GM23338 (cell line): ENCODE measurements at places on chromosomes 3 and 15. TPM values are rescaled to one million over a fixed set of nuclear protein-coding genes. Genes with fewer than 3 reads are reported as not detected.

DNA sequence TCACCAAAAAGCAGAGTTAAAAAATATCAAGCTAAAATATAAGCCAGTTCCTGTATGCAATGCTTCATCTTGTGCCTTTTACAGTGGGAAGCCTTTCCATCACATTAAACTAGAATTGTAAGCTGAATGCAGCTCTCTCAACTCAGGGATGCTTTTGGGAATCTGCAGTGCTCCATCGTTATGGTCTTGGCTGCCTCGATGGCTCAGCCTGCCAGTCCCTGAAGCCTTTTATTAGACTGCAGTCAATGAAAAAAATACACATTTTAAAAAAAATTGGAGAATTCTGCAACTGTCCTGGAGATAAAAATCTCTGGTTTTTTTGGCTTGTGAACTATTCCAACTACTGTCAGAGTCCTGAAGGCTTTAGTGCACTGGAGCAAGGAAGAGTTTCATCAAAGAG is 53.0 kb downstream of the FRMD4B start:
- no peak overlapping the region for H3K4me3 ChIP-seq
- H3K27ac ChIP-seq: no peak overlapping the region
- no peak for DNase-seq
- H3K4me1 ChIP-seq: no peaks in the 10 kb centered on the region
- no peaks in the 10 kb centered on the region for H3K27me3 ChIP-seq

DNA sequence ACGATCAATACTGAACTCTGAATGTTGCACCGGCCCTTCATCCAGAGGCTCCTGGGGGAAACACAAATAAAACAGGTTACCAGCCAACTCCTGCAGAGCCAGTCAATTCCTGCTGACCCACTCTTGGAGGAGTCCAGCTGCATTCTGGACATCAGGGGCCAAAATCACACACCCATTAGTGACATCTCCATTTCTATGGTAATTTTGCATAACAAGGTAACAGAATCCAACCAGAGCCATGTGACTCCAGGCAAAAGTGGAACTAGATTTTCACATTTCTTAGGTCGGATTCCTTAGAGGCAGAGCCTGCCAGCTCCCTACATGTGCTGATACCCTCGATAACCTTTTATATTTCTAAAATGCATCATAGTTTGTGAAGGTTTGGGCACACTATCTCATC is 119.2 kb upstream of the CTNNB1 start:
- no peaks in the 10 kb centered on the region for H3K27me3 ChIP-seq
- H3K27ac ChIP-seq: no peak overlapping the region
- DNase-seq: peak; percentile 8

GRCh38 chr3:38000965-38001455 is 10.4 kb downstream of the VILL start:
- no peaks in the 10 kb centered on the region; the same call in 1 of the 2 replicates for H3K27me3 ChIP-seq
- no peaks in the 10 kb centered on the region for H3K36me3 ChIP-seq
- peaks cover 7% of the 10 kb centered on the region for H3K4me1 ChIP-seq
- H3K4me3 ChIP-seq: no peak overlapping the region

- H3K27ac ChIP-seq: no peak overlapping the region
- no peaks in the 10 kb centered on the region for H3K36me3 ChIP-seq
- peak; percentile 96 for DNase-seq
- H3K4me1 ChIP-seq: peaks cover 15% of the 10 kb centered on the region
- H3K27me3 ChIP-seq: no peaks in the 10 kb centered on the region
Measured at GRCh38 chr15:29668120-29668602, 154.1 kb downstream of the TJP1 start.

DNA sequence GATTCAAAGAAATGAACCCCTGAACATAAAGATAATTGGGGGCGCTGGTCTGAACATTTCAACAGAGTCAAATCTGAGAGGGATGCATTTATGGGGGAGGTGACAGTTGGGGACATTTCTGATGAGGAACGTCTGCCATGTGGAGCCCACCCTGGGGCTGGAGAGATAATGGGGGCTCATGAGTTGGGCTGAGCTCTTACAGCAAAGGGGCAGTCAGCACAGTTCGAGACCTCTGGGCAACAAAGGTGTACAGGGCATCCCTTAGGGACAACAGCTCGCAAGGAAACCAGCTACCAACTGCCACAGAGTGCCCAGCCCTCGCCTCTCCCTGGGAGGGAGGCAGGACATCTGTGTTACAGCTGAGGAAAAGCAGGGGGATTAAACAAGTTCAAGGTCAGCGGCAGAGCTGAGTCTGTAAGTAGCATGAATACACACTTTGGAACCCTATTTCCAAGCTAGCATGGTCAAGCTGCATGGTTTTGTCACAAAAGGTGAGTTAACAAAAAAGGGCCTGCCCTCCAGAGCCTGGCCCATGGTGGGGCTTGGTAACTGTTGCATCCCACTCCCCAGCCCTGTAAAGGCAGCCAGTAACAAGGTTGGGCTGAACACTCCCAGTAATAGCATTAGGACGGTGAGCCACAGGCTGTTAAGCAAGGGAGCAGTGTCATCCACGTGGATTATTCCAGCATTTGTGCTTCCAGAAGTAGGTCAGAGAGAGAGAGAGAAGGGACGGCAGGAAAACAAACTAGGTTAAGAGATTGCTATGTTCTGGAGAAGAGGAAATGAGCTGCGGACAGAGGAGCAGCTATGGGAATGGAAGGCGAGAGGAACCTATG is 4.3 kb downstream of the GNB5 start:
- H3K27ac ChIP-seq: no peak overlapping the region
- peaks cover 3% of the 10 kb centered on the region for H3K27me3 ChIP-seq
- no peaks in the 10 kb centered on the region for H3K36me3 ChIP-seq
- H3K4me1 ChIP-seq: no peaks in the 10 kb centered on the region
- no peak overlapping the region for H3K4me3 ChIP-seq

Gene CAPN3
- total RNA-seq: 1.1 and 2.1 TPM in 2 replicates

Gene RHOV
- 2.9 and 4.7 TPM in 2 replicates for total RNA-seq

Gene MYZAP
- 0.66 and 1.5 TPM in 2 replicates for total RNA-seq
